ENCODE measurements at places on chromosomes 2 and 18.

DNA sequence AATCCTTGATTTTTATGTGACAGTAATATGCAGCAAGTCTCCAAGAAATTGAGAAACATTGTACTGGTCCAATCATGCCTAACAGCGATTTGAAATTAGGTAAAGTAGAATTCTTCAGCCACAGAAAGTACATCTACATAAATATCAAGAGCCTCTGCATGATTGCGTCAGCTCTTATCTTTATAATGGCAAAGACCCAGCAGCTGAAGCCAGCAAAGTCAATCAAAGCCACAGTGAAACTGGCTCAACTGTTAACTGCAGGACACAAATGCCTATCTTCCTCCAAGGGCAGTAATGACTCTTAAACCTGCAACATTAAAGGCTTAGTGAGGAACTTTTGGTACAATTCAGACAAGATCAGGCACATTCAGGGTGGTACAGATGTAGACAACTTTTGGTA is 102.5 kb downstream of the BARD1 start:
- DNase-seq = no peak

DNA sequence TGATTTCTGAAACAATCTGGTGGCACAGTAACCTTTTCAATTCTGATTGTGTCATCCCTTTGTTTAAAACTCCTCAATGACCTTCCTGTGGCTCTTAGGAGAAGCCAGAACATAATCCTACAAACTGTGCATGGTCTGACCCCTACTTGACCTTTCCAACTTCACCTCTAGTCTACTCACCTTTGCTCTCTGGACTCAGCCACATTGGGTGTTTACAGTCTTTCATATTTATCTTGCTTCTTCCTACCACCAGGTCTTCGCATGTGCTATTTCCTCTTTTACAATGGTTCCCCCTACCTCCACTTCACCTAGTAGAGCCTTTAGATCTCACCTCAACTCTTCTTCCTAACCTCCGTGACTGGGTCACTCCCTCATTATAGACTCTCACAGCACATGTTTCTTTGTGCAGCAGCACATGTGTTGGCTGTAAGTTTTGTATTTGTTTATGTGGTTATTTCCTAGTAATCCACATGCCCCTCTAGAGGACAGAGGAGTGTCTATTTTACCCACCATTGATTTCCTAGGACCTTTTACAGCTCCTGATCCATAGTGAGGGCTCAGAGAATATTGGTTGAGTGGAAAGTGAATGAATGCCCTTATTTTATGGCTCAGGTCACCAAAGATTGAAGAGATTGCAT is 320.8 kb upstream of the MEIS1 start:
- no peak for DNase-seq

- DNase-seq = no peak
Measured at GRCh38 chr2:218001629-218002028, 1.2 kb downstream of the TNS1 start.

DNA sequence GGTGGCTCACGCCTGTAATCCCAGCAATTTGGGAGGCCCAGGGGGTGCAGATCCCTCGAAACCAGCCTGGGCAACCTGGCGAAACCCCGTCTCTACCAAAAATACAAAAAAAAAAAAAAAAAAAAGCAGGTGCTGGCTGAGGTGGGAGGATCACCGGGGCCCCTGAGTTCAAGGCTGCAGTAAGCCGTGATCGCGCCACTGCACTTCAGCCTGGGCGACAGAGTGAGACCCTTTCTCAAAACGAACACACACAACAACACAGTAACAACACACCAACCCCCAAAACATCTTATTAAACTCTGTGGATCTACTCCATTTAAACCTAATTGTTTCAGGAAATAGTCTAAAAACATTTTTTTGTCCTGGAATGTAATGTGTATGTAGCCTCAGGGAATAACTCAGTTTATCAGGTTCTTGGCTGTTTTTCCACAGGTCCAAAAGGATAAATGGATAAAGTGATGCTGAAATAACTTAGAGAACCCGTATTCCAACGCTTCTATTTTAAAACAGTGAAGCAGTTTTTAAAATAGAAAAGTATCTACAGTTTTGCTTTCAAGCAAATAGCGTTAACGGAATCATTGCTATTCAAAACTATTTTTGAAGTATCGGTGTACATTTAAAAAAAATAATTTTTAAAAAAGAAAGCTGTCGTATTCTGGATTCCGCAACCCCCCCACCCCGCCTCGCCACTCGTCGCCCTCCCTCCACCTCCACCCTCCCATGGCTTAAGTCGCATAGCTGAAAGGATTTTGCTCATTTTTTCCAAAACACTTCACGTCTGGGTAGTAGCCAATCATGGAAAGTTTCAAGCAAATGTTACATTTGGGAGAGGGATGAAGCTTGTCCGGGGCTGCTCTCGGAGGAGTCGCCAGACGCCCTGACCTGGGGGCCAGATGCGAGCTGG is 895 bp upstream of the GLS start:
- no peak for DNase-seq

- DNase-seq = no peak
Measured at GRCh38 chr2:119702203-119702917, 23.4 kb downstream of the TMEM177 start.

GRCh38 chr2:54329482-54330161 is 73.6 kb upstream of the TSPYL6 start:
- no peak for DNase-seq

- DNase-seq = no peak
Measured at GRCh38 chr2:60899892-60900249, 18.5 kb downstream of the REL start.

GRCh38 chr18:34913837-34914661 is 127.2 kb upstream of the MAPRE2 start:
- no peak for DNase-seq

GRCh38 chr2:28639836-28640235 is 111.8 kb upstream of the PPP1CB start:
- DNase-seq = peak; percentile 43

GRCh38 chr2:120272763-120273481 is 20.3 kb downstream of the RALB start:
- no peak for DNase-seq

DNA sequence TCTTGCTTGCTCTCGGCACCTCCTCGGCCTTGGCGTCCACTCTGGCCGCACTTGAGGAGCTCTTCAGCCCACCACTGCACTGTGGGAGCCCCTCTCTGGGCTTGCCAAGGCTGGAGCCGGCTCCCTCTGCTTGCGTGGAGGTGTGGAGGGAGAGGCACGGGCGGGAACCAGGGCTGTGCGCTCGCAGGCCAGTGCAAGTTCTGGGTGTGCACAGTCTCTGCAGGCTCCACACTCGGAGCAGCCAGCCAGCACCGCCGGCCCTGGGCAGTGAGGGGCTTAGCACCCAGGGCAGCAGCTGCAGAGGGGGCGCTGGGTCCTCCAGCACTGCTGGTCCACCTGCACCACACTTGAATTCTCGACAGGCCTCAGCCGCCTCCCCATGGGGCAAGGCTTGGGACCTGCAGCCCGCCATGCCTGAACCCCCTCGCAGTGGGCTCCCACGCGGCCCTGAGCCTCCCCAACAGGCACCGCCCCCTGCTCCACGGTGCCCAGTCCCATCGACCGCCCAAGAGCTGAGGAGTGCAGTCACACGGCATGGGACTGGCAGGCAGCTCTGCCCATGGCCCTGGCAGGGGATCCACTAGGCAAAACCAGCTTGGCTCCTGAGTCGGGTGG is 411.2 kb upstream of the CHAC2 start:
- DNase-seq = no peak

DNA sequence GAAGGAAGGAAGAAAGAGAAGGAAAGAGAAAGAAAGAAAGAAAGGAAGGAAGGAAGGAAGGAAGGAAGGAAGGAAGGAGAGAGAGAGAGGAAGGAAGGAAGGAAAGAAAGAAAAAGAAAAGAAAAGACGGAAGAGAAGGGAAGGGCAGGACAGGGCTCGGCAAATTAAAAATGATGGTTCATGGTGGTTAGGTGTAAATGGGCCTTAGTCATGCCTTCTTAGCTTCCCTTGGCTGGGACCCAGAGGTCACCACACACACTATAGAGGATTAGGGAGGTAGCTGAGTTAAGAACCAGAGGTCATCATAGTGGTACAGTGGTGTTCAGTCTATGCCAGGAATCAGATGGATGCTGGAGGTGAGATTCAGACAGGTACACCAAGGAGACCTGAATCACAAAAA is 9.3 kb upstream of the ATL2 start:
- DNase-seq = no peak

DNA sequence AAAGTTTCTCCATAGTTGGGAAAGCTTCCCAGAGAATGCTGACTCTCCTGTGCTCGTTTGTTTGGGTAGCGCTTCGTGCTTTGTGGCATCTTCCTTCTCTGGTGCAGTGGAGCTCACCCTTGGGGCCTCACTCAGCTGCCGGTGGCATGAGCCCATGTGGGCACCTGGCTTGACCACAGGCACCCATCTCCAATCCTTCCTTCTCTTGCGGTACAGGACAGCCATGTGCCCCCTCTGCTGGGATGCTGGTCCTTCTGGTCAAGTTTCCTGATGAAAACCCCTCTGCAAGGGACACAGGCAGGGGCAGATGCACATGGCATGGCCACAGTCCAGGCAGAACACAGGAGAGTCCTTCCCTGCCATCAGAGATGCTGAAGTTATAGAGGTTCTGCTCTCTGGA is 555.9 kb upstream of the HS6ST1 start:
- DNase-seq = no peak

DNA sequence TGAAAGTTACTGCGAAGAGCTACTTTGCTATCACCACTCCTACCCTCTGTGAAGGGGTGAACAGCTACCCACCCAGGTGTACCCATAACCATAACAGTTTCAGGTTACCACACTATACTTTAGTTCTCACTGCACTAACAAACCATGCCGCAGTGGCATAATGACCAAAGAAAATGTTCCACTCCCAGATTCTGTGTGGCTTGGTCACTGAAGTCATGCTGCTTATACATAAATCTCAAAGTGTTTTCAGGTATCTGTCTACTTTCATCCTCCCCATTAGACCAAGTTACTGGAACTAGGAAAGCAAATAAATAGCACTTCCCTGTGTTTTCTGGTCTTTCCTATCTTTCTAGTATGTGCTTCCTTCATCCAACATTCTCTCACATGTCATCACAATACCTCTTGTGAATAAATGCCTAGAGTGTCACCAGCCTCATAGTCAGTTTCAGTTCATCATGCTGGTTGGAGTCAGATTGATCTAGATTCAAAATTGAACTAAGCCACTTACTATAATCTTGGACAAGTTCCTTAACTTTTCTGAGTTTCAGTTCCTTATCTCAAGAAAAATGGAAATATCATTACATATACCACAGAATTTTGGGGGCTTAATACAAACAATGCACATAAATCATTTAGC is 293.6 kb downstream of the FSIP2 start:
- DNase-seq = no peak

DNA sequence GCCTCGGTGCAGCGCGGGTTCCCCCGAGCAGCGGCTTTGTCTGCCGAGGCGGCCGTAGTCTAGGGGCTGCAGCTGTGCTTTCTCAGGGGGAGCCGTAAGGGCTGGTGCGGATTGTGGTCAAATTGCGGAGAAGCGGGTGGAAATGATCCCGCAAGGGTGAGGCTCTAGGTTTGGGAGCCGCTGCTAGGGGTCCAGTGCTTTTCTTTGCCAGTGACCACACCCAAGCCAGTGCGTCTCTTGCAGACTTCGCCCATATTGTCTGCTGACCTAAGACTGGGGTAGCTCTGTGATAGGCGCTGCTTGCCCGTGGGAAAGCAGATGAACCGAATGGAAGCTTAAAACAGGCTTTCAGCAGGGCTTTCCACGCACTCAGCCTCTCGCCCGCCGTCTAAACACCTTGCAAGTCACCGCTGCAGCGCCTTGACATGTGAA is 2.1 kb downstream of the DPYSL5 start:
- DNase-seq = no peak

- no peak for DNase-seq
Measured at GRCh38 chr2:187617120-187617519, 62.9 kb upstream of the TFPI start.

DNA sequence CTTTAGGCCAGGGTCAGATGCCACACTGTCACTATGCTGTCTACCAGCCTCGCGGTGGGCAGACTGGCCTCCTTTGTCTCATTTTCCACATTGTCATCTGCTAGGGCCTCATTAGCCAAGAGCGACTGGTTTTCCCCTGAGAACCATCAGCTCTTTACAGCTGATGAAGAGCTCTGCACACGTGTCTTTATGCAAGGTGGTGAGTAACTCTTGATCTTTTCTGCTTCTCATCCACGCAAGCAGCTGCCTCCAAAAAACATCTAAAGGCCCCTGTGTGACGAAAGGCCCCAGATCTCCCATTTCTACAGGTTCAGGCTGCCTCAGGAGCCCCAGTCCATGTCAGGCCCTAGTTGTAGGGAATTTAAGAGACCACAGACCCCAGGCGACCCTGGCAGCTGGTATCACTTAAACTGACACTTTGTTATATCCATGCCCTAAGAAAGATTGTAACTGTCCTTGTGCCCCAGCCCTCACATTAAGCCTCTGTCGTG is 52.9 kb downstream of the DPYSL5 start:
- DNase-seq = no peak

DNA sequence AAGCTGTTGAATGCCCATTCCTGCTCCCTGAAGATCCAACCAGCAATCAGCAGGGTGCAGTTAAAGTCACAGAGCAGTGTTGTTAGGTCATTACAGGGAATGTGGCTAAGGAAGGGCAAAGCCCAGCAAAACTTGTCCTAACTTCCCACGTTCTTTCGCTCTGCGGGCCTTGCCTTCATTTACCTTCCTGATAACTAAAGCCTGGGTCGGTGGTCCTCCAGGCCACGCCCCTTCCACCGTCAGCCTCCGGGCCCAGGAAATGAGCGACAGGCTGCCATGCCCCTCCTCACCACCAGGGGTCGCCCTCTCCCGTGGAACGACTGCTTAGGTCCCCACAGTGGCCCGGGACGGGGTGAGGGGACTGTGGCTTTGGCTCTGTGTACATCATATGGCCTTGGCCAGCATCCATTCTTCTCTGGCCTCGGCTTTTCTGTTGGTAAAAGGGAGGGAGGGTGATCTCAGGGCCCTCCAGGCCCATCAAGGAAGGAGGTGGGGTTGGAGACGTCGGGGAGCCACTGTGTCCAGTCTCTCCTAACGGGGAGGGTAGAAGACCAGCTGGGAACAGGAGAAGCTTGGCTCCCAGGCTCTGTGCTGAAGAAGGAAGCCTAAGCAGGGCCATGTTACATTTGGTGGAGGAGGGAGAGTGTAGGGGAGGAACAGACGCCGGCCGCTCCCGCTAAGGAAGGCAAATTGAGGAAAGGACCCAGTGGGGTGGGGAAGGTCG is 2.2 kb downstream of the SH2D6 start:
- peak; percentile 91 for DNase-seq

GRCh38 chr2:37318401-37318800 is 6.2 kb downstream of the PRKD3 start:
- peak; percentile 37 for DNase-seq

GRCh38 chr2:203533676-203534591 is 1.2 kb downstream of the RAPH1 start:
- peak; percentile 33 for DNase-seq

DNA sequence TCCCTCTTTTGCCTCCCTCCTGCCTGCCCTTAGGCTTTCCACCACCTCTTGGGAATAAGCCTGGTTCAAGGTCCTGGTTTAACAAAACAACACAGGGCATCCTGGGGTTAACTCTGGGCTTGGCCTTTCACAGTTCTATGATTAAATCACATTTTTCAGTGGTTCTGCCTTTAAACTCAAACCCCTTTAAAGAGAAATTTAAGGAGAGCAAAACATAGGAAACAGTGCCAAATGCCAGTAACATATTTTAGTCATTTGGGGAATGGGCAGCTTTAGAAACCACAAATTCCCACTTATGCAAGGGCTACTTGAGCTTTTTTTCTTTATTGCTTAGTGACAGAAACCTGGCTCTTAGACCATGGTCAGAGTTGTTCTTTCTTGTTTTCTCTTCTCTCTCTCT is 112.2 kb upstream of the FZD5 start:
- DNase-seq = no peak
